Smooth muscle cell of the umbilical artery (primary cell): ENCODE measurements at places on chromosomes 11 and 22. TPM values are rescaled to one million over a fixed set of nuclear protein-coding genes. Genes with fewer than 3 reads are reported as not detected.

Gene CCDC116
- under 0.01 and 0.18 TPM in 2 replicates for total RNA-seq

Gene SUN2
- 83.4 and 109 TPM in 2 replicates for total RNA-seq

Gene MYOD1
- not detected in 2 replicates for total RNA-seq

Gene LRP5
- 93.6 and 97.4 TPM in 2 replicates for total RNA-seq

Gene TRIM49
- total RNA-seq = not detected in 2 replicates

Gene SLC1A2
- total RNA-seq = 0.30 and 0.32 TPM in 2 replicates

Gene ABTB2
- 12.8 and 14.2 TPM in 2 replicates for total RNA-seq

Gene FJX1
- 13.7 and 33.4 TPM in 2 replicates for total RNA-seq

Gene CCDC87
- 0.32 and 0.89 TPM in 2 replicates for total RNA-seq

Gene PAMR1
- 46.2 and 224 TPM in 2 replicates for total RNA-seq

Gene TRIM49B
- not detected in 2 replicates for total RNA-seq

Gene EFCAB6
- total RNA-seq = 1.5 and 3.3 TPM in 2 replicates

Gene MDK
- total RNA-seq = 89.6 and 127 TPM in 2 replicates

Gene EHD1
- total RNA-seq = 40.4 and 211 TPM in 2 replicates

Gene C22orf31
- total RNA-seq = not detected in 2 replicates

Gene TSGA10IP
- total RNA-seq = not detected in 2 replicates

Gene RAB38
- 1.5 and 2.9 TPM in 2 replicates for total RNA-seq

Gene IGLL5
- not detected in 2 replicates for total RNA-seq

Gene RBM4B
- total RNA-seq = 26.4 and 33.6 TPM in 2 replicates

Gene C11orf21
- total RNA-seq = not detected in 2 replicates

Gene UPK3A
- not detected in 2 replicates for total RNA-seq

Gene UBQLNL
- 0.05 and 0.30 TPM in 2 replicates for total RNA-seq

Gene CARD10
- 2.1 and 7.5 TPM in 2 replicates for total RNA-seq
